ENCODE measurements at places on chromosomes 1 and 21. TPM values are rescaled to one million over a fixed set of nuclear protein-coding genes. Genes with fewer than 3 reads are reported as not detected.

DNA sequence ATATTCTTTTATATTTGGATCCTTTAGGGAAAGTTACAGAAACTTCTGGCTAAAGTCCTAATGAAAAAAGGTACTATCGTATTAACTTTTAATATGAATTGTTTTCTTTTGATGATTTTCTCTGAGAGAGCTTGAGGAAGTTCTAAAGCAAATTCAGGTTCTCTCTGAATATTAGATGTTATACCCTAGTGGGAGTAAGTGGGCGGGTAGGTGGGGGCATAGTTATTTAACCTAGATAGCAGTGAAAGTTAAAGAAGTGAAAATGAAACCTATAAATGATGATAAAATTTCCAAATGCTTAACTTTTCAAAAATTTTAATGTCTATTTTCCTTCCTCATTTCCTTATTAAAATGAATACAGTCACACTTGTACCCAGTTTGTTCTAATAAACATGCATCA is 26.2 kb upstream of the B3GALT2 start:
- H3K27ac ChIP-seq, result no peak overlapping the region
- H3K4me3 ChIP-seq, result no peak overlapping the region
- DNase-seq, result no peak
- peaks cover 16% of the 10 kb centered on the region for H3K4me1 ChIP-seq

DNA sequence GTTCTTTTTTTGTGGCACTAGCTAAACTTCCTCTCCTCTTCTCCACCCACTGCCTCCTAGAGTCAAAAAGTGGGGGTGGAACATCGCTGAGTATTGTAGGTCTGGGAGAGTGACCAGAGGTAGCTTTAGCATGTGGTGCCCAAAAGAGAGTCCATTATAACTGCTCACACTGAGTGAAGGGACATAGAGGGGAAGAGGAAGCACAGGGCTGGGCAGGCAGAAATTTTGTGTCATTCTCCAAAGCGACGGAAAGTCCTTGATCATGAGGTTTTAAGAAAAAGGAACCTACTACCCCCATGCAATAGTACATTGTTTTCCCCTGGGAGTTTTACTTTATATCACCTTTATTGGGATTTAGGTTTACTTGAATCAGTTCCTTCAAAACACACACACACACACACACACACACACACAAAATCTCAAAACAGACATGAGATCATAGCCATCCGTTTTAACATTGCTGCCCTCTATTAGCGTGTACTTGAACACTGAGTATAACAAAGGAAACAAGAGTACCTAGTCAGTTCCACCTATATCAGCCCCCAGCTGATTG is 4.1 kb downstream of the CD84 start:
- H3K4me1 ChIP-seq, result peaks cover 85% of the 10 kb centered on the region
- no peaks in the 10 kb centered on the region for H3K27me3 ChIP-seq
- peaks cover 45% of the 10 kb centered on the region for H3K36me3 ChIP-seq
- peak overlapping the region; percentile 86 for H3K27ac ChIP-seq
- DNase-seq, result no peak
- H3K4me3 ChIP-seq, result peak overlapping the region; percentile 59

DNA sequence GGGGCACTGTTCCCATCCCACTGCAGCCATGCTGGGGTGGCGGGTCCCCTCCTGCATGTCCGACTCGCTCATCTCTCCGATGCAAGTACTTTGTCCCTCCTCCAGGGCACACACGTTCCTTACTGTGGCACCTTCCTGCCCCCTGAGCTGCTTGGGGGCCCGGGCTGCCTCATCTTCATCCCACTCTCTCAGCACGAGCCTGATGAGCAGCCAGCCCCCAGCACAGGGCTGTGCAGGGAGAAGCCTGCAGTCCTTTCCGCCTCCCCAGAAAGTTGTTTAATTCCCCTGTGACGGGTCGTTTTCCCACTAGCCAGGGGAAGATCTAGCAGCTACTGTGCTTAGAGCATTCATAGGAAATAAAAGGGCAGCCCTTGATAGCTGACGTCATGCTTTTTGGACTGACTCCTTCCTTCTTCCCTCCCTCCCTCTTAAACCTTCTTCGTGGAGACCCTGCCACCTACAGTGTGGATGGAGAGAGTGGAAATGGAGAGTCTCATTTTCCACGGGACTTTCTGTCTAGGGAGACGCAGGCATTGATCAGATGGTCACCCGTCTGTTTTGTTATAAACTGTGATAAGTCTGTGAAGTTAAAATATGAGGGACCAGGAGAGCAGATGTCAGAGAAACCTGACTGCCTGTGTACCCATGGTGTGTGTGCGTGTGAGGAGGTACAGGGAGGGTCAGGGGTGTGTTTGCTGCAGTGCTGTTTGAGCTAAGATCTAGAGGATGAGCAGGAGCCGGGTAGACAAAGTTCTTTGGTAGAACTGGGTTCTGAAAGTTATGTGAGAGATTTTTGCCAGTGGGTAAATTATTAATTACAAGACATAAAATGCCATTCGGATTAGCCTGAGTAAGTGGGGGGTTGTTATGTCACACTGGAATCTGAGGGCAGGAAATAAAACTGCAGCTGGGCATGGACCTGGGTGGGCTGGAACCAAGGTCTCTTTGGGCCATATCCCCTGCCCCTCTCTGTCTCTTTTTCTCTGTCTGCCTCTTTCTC is 34.3 kb downstream of the GPR137B start:
- H3K4me1 ChIP-seq, result no peaks in the 10 kb centered on the region
- peaks cover 2% of the 10 kb centered on the region for H3K36me3 ChIP-seq
- DNase-seq, result no peak
- H3K27me3 ChIP-seq, result no peaks in the 10 kb centered on the region

- H3K4me3 ChIP-seq, result peak overlapping the region; percentile 94
- peaks cover 41% of the 10 kb centered on the region for H3K4me1 ChIP-seq
- peaks cover 31% of the 10 kb centered on the region for H3K36me3 ChIP-seq
- no peak for DNase-seq
Observed at GRCh38 chr1:231242516-231243198, 1.6 kb downstream of the GNPAT start.

DNA sequence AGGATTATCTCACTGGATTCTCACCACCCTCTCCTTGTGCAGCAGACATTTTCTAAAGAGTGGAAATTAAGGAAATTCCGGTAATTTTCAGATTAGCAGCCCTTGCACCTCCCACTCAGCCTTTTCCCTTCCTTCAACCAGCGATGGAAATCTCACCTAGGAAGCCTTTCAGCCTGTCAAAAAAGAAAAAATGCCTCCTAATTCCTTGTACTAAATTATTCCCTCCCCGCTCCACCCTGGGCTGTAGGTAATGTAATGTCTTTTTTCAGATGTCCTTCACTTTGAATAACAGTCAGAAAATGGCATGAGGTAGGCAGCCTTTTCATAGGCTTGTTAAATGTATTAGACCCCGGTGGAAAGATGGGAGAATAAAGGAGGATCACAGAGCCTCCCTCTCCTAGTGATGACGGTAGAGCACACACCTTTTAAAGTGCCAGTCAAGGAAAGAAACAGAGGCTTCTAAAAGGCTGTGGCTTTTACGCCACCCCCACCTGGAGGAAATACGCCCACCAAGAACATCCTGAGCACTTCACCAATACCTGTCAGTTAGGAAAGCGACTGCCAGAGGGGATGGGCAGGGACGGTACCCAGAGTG is 62.8 kb upstream of the NEK2 start:
- H3K27ac ChIP-seq, result peak overlapping the region; percentile 74
- no peaks in the 10 kb centered on the region for H3K27me3 ChIP-seq
- H3K36me3 ChIP-seq, result peaks cover 3% of the 10 kb centered on the region
- no peak for DNase-seq
- H3K4me1 ChIP-seq, result peaks cover 37% of the 10 kb centered on the region

DNA sequence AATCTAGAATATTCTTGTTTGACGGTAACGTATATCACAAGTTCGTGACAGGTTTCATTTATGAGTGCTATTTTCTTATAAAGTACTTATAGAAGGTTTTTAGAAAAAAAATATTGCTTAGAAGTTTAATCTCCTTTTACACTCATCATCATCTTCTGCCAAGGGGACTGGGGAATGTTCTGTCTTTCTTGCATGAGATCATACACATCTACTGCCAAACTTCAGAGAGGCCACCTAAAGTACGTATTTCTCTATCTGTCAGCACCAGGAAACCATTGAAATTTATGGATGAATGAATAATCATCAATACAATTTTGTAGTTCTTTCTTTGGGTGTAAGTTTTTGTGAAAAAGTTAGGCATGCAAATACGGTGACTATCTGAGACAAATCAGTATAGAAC is 245.8 kb downstream of the SPATA17 start:
- no peaks in the 10 kb centered on the region for H3K27me3 ChIP-seq
- no peak for DNase-seq
- no peaks in the 10 kb centered on the region for H3K36me3 ChIP-seq
- no peaks in the 10 kb centered on the region for H3K4me1 ChIP-seq
- H3K27ac ChIP-seq, result no peak overlapping the region

DNA sequence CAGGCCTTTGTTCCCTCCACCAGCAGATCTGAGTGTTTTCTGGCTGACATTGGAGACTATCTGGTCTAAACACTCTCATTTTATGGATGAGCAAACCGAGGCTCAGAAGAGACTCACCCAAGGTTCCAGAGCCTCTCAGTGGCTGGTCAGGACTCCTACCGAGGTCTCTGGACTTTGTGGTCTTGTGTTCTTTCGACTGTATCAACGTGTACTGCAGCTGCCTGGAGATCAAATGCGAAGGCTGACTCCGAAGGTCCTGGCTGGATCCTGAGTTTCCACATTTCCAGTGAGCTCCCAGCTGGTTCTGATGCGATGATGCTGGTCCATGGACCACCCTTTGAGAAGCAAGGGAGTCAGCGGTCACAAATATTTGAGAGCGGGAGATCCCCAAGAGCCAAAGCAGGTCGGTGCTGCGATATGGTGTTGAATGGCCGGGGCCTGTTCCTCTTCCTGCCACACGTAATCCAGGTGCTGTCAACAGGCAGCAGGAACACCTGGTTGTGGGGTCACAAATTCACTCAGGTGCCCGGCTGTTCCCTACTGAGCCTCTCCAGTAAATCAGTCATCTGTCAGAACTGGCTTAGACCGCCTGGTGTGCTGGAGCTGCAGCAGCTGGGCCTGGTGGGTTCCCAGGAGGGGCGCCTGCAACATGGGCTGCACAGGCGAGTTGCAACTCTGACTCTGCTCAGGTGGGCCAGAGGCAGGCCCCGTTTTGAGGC is 94.8 kb upstream of the USP24 start:
- no peaks in the 10 kb centered on the region for H3K36me3 ChIP-seq
- no peak overlapping the region for H3K27ac ChIP-seq
- H3K4me3 ChIP-seq, result no peak overlapping the region
- no peak for DNase-seq
- peaks cover 10% of the 10 kb centered on the region for H3K27me3 ChIP-seq
- H3K4me1 ChIP-seq, result no peaks in the 10 kb centered on the region

DNA sequence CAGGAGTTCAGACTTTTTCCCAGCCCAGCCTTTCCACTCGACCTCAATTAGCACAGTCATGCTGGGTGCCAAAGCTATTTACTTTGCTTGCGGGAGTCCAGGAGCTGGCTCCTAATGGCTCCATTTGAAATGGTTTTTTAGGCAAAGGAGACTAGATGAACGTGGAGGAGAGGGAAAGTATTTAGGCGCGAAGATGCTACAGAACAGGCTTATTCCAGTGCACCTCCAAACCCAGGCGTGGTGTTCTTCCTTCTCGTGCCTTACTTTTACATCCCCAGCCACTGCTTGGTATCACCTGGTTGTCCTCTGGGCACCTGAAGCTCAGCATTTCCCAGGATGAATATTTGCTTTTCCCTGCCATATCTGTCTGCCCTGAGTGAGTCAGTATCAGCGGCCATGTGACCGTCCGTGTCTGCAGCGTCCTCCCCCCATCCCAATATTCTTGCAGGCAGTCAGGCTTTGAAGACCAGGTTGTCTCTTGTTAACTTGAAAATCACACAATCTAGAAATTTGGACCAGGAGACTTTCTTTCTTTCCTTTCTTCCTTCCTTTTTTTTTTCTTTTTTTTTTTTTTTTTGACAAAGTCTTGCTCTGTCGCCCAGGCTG is 198.5 kb downstream of the DYRK1A start:
- peak overlapping the region; percentile 82 for H3K4me3 ChIP-seq
- H3K36me3 ChIP-seq, result no peaks in the 10 kb centered on the region
- H3K4me1 ChIP-seq, result peaks cover 38% of the 10 kb centered on the region

DNA sequence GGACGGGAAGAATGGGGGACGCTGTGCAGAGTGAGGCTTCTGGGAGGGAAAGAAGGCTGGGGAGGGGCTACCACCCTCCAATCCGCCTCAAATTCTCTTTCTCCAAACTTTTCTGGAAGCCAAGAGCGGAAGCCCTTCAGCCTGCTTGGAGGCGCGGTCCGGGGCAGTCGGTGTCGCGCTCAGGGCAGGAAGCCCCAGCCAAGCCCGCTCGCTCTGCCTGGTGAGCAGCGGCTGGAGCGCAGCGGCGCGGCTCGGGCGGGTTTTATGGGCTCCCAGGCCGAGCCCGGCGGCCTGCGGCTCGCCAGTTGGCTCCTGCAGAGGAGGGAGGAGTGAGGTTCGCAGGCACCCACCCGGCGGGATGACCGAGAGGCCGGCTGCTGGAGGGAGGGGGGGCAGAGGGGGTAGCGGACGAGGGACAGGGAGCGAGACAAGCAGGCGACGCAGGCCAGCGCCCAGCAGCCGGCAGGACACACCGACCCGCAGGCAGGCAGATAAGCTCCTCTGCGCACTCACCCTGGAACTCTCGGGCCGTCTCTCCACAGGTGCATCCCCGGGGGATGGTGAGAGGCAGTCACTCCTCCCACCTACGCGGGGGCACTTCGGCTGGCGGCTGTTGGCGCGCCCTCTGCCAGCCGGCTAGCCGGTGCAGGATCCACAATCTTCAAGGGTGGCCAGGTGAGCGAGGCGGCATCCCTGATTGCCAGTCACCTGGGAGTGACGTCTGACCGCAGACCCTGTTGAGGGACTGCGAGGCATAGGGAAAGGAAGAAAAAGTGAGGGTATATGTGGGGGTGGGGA is at the start of gene AVPR1B:
Gene AVPR1B, minus strand, starts transcription at position 238 of the 798 bp plus-strand sequence. CDS start 498 bp downstream, outside the sequence.
- H3K36me3 ChIP-seq, result peaks cover 3% of the 10 kb centered on the region
- peaks cover 58% of the 10 kb centered on the region for H3K27me3 ChIP-seq
- H3K4me1 ChIP-seq, result peaks cover 16% of the 10 kb centered on the region
- H3K27ac ChIP-seq, result no peak within 1 kb of the TSS

DNA sequence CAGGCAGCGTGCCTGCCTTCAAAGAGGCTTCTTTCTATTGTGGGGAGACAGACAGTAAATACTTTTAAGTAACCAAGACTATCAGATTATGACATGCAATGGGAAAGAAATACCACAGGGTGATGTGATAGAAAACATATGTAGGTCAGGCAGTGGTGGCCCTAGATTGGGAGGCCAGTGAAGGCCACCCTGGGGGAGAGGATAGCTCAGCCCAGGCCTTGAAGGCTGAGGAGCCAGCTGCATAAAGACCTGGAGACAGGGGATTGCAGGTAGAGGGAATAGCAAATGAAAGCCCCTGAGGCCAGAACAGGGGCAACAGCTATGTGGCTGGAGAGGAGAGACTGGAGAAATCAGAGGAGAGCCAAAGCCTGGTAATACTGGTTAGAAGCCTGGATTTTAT is 4.0 kb downstream of the SOX13 start:
- H3K4me3 ChIP-seq, result no peak overlapping the region
- H3K27ac ChIP-seq, result no peak overlapping the region
- peaks cover 57% of the 10 kb centered on the region for H3K27me3 ChIP-seq
- peaks cover 23% of the 10 kb centered on the region for H3K4me1 ChIP-seq
- no peak for DNase-seq

The PCNX2 gene
- total RNA-seq, result 25.0 TPM

The LRRC71 gene
- not detected for total RNA-seq

The SYT2 gene
- total RNA-seq, result not detected

The SEC16B gene
- 0.23 TPM for total RNA-seq

The CFAP410 gene
- total RNA-seq, result 11.6 TPM

The LCE1F gene
- total RNA-seq, result not detected

The C1orf226 gene
- not detected for total RNA-seq

The CHAF1B gene
- total RNA-seq, result 25.6 TPM

Data from activated CD4-positive, alpha-beta T cell treated with anti-CD3 and anti-CD28 coated beads, Interleukin-2, amount 10 ng/mL, durations not matched to agents 7 days and 5 days (primary cell).